ENCODE measurements at places on chromosomes 1 and 21.

DNA sequence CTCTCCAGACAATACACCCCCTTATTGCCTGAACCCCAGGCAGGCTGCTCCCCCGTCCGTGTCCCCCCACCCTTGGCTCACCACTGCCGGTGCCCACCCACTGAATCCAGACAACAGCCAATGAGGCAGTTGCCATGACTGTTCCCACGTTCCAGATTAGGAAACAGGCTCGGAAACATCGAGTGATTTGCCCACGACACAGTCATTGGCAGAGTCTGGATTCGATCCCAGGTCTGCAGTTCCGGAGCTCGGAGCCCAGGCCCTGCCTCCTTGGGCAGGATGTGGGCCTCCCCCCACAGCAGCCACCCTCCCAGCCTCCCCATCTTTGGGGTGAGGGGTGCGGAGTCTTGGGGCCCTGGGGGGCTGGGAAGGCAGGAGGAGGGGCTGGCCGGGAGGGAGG lies 20.3 kb upstream of the CLSTN1 start:
- DNase-seq = no peak

DNA sequence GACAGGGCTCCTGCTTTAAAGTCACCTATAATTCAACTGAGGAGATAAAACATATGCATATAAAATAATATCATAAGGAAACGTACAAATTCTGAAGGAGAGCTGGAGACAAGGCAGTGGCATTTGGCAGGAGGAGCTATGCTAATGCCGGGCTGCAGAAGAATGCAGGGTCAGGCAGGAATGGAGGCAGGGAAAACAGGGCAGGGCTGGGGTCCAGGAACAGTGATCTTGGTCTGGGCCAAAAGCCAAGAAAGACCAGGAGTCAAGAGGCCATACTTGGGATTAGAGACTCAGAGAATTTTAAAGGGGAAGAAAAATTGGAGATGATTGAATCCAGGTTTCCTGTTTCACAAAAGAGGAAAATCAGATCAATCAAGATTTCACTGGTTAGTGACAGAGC lies 20.0 kb upstream of the BRDT start:
- no peak for DNase-seq

GRCh38 chr1:112636056-112636455 lies 16.4 kb downstream of the CAPZA1 start:
- DNase-seq = no peak

DNA sequence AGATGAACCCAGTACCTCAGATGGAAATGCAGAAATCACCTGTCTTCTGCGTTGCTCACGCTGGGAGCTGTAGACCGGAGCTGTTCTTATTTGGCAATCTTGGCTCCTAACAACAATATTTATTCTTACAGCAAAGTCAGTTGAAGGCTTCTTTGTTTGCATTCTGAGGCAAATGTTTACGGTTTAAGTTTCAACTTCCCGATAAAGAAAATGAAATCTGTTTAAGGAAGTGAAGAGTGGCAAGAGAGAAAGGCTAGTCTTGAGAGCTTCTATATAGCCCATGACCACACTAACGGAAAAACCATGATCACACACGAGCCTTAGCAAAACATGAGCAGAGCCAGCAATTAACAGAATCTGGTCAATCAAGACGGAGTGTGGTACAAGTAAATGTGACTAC lies 122.6 kb upstream of the ZNHIT6 start:
- DNase-seq = no peak
